ENCODE measurements at places on chromosomes 7 and 10. TPM values are rescaled to one million over a fixed set of nuclear protein-coding genes. Genes with fewer than 3 reads are reported as not detected.
A peak's percentile ranks its signal among the peaks of the same experiment; 100 is the strongest.

DNA sequence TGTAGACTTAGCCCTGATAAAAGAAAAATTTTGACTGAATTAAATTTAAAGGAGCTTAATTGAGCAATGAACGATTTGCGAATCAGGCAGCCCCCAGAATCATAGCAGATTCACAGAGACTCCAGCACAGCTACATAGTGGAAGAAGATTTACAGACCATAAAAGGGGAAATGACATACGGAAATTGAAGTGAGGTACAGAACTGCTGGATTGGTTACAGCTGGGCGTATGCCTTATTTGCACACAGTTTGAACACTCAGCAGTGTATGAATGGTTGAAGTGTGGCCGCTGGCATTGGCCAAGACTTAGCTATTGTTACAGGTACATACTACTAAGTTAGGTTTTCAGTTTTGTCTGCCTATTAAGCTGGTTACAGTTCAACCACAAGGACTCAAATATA is 433.5 kb upstream of the CELF2 start:
- no peaks in the 10 kb centered on the region for H3K4me1 ChIP-seq
- H3K27ac ChIP-seq = no peak overlapping the region
- no peaks in the 10 kb centered on the region for H3K36me3 ChIP-seq
- no peak for DNase-seq
- no peaks in the 10 kb centered on the region for H3K27me3 ChIP-seq

AMZ1 gene
- total RNA-seq = 3.4 TPM

OR2A1 gene
- total RNA-seq = not detected

MALRD1 gene
- 0.23 TPM for total RNA-seq

SLC29A3 gene
- 7.7 TPM for total RNA-seq

DNA sequence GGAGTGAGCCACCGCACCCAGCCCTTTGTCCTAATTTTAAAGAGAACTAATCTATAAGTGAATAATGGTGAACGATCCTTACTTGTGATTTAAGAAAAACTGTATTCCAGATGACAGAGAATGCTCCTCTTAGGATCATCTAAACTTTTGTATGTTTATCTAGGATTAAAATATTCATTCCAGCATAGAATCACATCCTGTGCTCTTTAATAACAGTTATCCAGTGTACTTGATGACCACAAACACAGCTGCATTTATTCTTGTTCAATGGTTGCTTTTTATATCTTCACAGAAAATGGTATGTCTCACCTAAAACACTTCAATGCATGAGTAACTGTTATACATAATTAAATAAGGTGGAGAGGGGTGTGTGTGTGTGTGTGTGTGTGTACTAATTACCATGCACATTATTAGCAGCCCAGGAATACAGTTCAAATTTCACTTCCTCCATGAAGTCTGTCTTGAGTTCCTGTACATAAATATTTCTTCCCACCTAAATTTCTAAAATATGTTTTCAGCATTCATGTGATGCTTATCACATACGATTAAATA is 38.5 kb upstream of the SEMA3C start:
- DNase-seq = no peak
- H3K4me3 ChIP-seq = no peak overlapping the region
- no peaks in the 10 kb centered on the region for H3K4me1 ChIP-seq
- H3K27ac ChIP-seq = no peak overlapping the region
- no peaks in the 10 kb centered on the region for H3K27me3 ChIP-seq
- no peaks in the 10 kb centered on the region for H3K36me3 ChIP-seq

DNA sequence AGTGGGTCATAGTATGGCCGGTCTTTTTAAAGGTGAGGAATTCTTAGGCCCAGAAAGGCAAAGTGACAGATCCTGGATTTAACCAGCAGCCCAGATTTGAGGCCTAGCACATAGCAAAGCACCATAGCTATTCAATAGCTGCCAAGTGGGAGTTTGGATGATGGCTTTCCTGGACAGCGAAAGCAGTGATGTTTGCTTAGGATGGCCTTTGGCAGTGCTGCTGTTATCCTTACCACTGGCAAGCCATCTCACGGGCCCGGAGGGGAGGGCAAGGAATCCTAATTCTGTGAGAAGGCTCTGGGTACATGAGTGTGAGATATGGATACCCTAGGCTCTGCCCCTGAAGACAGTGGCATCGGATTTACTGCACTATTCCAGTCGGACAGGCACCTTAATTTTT is 50.4 kb downstream of the TCF7L2 start:
- no peak overlapping the region for H3K4me3 ChIP-seq
- no peaks in the 10 kb centered on the region for H3K27me3 ChIP-seq

DNA sequence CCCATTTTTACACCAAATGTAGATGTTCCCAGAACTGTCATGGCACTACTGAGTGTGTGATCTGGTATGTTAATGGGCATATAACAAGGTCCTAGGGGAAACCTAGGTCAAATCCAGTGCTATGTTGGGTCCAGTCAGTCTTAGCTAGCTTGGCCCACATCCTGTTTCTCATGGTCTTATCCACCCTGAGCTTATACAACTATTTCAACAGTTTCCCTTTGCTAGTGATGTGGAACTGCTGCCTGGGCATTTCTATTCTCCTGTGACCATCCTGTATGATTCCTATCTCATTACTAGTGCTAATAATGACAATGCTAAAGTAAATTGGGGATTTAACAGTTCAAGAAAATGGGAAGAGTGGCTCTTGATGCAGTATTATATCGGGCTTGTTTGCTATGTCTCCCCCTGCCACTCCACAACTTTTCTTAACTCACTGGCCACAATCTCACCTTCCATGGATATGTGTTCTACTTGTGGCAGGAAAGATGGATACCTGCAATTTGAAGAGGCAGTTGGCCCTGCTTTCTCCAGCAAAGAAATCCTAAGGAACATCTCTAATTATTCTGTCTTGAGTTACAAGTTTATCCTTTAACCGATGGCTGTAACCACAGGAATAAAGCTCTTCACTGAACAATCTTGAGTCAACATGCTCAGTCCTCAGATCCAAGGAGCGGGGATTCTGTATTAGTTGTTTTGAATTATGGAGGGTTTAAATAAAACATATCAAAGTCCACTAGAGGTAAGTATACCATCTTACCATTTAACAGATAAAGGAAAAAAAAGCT is 707.8 kb downstream of the XPNPEP1 start:
- no peaks in the 10 kb centered on the region for H3K36me3 ChIP-seq
- no peak overlapping the region for H3K4me3 ChIP-seq
- no peaks in the 10 kb centered on the region for H3K4me1 ChIP-seq
- no peak overlapping the region for H3K27ac ChIP-seq
- no peak for DNase-seq
- no peaks in the 10 kb centered on the region for H3K27me3 ChIP-seq

- no peaks in the 10 kb centered on the region for H3K27me3 ChIP-seq
- no peak overlapping the region for H3K27ac ChIP-seq
- peaks cover 12% of the 10 kb centered on the region for H3K36me3 ChIP-seq
- DNase-seq = no peak
- peaks cover 17% of the 10 kb centered on the region for H3K4me1 ChIP-seq
Observed at GRCh38 chr10:43380610-43381222, 9.3 kb downstream of the FXYD4 start.

- H3K4me3 ChIP-seq = peak overlapping the region; percentile 76
- H3K27ac ChIP-seq = peak overlapping the region; percentile 97
- peak; percentile 92 for DNase-seq
Observed at GRCh38 chr10:22251751-22252223, 34.0 kb upstream of the EBLN1 start.

- DNase-seq = peak; percentile 85
- no peaks in the 10 kb centered on the region for H3K4me1 ChIP-seq
- H3K27me3 ChIP-seq = no peaks in the 10 kb centered on the region
- H3K27ac ChIP-seq = peak overlapping the region; percentile 15
- peak overlapping the region; percentile 35 for H3K4me3 ChIP-seq
Observed at GRCh38 chr10:86536294-86536861, 14.8 kb upstream of the WAPL start.

SNX10 gene
- total RNA-seq = 38.9 TPM

Measured in spleen (tissue), 13 donors.